ENCODE measurements at places on chromosomes 1 and 21.

DNA sequence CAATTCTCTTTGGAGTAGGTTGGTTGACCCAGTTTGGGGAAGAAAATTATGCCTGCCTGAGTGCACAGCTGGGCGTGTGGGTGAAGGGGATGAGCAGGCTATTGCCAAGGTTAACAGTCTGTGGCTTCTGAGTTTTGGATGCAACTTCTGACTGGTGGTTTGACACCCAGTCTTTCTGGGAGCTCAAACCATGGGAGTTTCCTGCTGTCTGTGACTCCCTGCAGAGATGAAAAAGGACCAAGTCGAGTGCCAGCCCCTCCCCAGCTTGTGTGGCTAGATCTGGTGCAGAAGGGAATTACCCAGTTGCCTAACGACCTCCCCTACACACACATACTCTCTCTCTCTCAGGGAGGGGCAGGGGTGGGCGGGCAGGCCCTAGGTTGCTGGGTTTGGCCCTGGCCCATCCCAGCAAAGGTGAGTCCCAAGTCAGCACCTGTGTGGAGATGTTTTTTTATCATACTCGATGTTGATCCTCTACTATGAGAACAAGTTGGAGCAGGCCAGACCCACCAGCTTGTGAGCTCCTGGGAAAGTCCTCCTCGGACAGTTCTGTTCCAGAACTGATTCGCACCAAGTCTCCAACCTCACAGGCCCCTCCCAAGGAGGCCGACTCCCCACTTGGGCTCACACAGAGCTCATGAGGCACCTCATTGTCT is 28.2 kb downstream of the PKP1 start:
- DNase-seq, result no peak

GRCh38 chr1:32390904-32391870 is 3.1 kb downstream of the BSDC1 start:
- no peak for DNase-seq

DNA sequence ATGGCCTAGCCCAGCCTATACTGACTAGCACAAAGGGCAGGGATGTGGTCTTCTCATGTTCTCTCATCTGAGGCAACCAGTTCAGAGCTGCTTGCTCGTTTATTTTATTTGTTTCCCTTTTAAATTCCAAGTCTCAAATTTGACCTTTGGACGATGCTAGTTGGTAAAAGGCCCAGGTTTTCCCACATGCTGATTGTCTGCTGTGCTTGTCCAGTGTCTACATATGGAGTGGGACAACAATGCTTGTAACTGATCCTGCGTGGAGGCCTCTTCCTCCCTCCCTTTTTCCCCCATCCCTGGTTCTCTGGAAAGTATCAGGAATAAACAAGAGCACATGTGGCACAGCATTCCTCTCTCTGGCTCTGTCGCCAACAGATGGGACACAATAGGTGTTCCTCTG is 34.0 kb upstream of the BEND5 start:
- DNase-seq, result no peak

GRCh38 chr1:17719874-17720273 is 35.3 kb upstream of the ACTL8 start:
- no peak for DNase-seq

DNA sequence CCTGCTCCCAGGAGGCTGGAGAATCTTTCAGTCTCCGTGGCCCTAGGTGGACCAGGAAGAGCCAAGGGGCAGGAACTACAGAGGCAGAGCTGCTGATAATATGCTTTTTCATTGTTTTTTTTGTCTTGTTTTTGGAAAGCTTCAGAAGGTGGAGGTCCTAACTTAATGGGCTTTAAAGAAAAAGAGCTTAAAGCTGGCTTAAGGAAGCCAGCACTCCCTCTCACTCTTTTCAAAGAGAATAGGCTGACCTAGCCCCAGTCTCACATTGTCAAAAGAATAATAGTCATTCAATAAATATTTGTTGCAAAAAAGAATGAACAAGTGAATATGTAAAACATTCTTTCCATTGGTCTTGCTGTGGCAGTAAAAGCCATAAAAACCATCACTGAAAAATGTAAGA is 61.0 kb upstream of the RRP15 start:
- DNase-seq, result no peak

GRCh38 chr1:175208773-175209492 is 16.4 kb upstream of the KIAA0040 start:
- peak; percentile 4 for DNase-seq

GRCh38 chr21:46113497-46114176 is 15.7 kb downstream of the COL6A2 start:
- DNase-seq, result no peak

DNA sequence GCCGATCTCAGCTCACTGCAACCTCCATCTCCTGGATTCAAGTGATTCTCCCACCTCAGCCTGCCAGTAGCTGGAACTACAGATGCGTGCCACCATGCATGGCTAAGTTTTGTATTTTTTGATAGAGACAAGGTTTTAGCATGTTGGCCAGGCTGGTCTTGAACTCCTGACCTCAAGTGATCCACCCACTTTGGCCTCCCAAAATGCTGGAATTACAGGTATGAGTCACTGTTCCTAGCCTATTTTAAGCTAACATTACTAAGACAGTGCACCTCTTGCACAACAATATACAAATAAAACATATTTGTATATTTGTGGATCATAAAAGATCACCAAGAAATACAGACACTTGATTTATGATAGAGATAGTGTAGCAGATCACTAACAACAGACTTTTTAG is 139.1 kb downstream of the DUSP10 start:
- DNase-seq, result no peak

DNA sequence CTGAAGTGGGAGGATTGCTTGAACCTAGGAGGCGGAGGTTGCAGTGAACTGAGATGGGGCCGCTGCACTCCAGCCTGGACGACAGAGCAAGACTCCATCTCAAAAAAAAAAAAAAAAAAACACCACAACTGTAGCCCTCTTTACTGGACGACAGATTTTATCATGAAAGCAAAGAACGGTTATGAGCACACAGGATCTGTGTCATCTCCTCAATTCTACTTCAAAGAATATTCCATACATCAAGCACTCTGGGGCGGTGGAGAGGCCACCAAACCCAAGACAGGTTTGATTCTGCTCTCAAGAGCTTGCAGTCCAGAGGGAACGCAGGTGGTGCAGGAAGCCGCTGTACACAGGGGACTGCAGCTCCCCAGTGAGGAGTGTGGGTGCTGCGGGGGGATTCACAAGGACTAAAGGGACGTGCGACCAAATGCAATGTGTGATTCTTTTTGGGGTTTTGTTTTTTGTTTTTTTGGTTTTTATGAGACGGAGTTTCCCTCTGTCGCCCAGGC is 110.1 kb downstream of the SPSB1 start:
- no peak for DNase-seq

- DNase-seq, result peak; percentile 89
Measured at GRCh38 chr1:226975259-226976250, 35.5 kb downstream of the COQ8A start.

DNA sequence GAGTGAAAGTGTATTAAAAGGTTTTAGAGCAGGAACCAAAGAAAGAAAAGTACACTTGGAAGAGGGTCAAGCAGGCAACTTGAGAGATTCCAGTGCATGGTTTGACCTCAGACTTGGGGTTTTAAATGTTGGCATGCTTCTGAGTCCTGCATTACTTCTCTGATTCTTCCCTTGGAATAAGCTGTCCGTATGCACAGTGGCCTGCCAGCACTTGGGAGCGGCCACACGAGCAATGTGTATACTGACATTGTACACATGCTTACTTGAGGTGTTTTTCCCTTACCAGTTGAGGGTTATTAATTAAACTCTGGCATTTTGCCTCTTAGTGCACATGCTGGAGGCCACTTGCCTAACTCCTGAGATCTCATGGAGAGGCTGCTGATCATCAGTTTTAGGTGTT is 786.6 kb upstream of the RGS18 start:
- no peak for DNase-seq

DNA sequence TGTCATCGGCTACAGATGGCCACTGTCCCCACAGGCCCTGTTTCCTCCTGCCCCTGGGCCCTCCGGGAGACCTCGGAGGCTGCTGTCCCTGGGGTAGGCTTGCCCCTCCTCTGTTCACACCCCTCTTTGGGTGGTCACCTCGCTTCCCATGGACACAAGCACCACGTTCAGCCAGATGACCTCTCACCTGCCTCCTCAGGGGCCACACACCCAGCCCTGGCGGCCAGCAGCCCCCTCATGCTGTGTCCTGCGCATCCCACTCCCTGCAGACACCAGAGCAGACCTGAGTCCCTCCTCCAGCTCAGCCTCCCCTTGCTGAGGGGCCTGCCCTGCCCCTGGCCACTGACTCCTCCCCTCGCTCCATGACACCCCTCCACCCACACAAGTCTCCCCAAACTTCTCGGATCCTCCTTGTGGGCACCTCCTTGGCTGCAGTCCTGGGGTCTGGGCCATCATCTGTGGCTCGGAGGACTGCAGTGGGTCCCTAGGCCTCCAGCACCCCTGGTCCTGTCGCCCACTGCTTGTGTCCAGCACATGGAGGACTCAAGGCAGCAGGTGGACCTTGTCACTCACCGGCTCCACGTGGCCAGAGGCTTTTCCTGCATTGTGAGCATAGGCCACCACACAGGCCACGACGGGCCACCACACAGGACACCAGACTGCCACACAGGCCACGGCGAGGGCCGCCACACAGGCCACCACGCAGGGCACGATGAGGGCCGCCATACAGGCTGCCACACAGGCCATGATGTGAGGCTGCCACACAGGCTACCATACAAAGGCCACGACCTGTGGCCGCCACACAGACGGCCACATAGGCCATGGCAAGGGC is 51.1 kb downstream of the MORN1 start:
- DNase-seq, result no peak

DNA sequence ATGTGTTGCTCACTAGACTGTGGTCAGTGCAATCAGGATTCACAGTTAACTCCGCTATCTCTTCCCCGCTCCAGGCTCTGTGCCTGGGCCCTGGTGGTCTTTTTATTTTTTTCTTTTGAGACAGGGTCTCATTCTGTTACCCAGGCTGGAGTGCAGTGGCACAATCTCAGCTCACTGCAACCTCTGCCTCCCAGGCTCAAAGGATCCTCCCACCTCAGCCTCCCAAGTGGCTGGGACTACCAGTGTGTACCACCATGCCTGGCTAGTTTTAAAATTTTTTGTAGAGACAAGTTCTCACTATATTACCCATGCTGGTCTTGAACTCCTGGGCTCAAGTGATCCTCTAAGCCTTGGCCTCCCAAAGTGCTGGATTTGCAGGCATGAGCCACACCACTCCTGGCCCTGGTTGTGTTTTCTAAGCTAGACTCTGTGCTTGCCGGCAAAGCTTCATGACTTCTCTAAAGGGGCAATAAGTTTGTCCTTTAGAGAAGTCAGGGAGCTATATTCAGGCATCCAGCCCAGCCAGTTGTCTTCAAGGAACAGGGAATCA is 1.4 kb downstream of the RCSD1 start:
- no peak for DNase-seq

- peak; percentile 38 for DNase-seq
Measured at GRCh38 chr1:7581754-7582459, 189.2 kb upstream of the VAMP3 start.

GRCh38 chr1:44453798-44454349 is 48.8 kb downstream of the RNF220 start:
- DNase-seq, result no peak

DNA sequence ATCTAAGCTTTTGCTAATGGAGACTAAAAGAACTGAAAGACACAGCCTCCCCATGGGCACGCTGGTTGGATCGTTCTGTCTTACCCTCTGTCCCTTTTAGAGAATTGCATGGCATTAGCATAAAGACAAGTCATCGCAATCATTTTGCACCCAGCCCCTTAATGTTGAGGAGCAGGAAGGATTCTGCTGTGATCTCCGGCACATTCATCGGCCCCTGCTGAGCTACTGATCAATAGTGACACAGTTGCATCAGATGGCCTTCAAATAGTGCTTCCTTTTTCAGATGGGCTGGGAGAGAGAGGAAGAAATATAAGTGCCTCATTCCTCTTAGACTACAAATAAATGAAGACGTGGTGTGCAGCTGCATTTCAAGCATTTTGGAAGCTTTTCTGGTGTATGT is 75.4 kb downstream of the NOS1AP start:
- DNase-seq, result peak; percentile 66

GRCh38 chr1:198496216-198497143 is 44.0 kb downstream of the ATP6V1G3 start:
- no peak for DNase-seq

DNA sequence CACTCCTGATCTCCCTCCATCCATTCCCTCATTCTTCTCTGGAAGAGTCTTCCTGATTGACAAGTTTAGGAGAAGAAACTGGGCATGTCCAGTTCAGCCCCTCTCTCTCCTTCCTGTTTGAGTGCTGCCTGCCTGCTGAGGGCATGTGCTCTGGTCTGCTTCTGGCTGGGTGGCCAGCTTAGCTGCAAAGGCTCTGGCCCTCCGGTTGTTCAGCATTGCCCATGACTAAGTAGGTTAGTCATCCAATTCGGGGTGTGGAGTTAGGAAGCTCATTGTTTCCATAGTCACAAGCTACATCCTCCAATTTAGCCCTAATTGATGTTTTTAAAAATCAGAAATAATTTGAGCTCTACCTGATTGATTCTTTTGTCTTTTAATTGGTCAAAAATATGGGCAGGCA is 25.6 kb upstream of the PLA2G2E start:
- no peak for DNase-seq

DNA sequence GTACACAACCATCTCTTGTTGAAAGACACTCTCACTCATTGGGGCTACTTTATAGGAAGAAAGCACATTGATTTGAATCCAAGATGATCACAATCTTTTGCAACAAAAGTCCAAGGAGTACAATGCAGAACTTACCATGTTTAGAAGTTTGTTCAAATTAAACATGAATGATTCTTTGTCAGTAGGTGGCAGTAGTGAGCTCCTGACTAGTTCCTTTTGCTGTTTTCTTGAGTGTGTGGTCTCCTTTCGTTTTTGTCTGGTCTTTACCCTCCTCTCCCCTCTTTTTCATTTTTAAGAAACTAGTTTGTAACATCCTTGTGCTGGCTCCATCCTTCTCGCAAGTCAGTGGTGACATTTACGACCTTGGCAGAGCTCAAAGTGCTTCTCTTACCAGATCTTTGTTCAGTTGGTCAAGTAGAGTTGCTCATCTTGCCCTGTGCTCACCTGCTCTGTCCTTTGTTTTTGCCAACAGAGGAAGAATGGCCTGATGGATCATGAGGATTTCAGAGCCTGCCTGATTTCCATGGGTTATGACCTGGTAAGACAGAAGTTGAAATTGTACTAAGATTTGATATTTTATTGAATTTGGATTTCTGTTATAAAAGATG is 35.7 kb upstream of the MTR start:
- DNase-seq, result no peak

- DNase-seq, result no peak
Measured at GRCh38 chr21:29149808-29150425, 19.5 kb downstream of the MAP3K7CL start.

DNA sequence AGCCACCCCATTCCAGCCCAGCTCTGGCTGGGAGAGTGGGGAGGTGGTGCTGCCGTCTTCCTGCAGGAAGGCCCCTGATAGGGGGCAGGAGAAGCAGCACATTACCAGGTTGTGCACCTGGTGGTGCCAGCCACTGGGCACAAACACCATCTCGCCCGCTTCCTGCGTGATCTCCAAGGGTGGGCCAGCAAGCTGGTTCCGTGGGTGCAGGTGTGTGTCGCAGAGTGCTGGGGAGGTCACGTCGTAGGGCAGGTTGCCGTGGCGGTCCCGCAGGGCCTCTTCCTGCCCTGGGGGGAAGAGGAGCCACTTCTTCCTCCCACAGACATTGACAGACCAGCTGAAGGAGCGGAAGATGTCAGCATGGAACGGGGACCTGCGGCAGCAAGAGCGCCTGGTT is 1.8 kb downstream of the JMJD4 start:
- no peak for DNase-seq

Measured in NCI-H1092 treated with DMSO at 0.1 percent for 48 hours (cell line).